Activated T-helper 2 cell treated with anti-CD3 and anti-CD28 coated beads, Interferon-gamma antibody, Interleukin-2, Interleukin-4, amounts not matched to agents 10 μg/mL and 5 μg/mL and 100 μg/mL, durations not matched to agents 14 hours and 24 hours and 36 hours (primary cell): ENCODE measurements at places on chromosomes 4 and X. TPM values are rescaled to one million over a fixed set of nuclear protein-coding genes. Genes with fewer than 3 reads are reported as not detected.

Gene KIT
- total RNA-seq = 0.28 and 0.55 TPM in 2 replicates

Gene CT45A2
- total RNA-seq = not detected in 2 replicates

Gene CAPN6
- total RNA-seq = not detected in 2 replicates

Gene SMIM10L2A
- total RNA-seq = 0.16 and 0.21 TPM in 2 replicates

Gene CHIC1
- total RNA-seq = 4.2 and 4.7 TPM in 2 replicates

Gene COX7B2
- not detected in 2 replicates for total RNA-seq

Gene FUNDC1
- total RNA-seq = 9.0 and 10.9 TPM in 2 replicates

Gene NEK1
- total RNA-seq = 9.4 and 11.1 TPM in 2 replicates

Gene LRP2BP
- 0.55 and 0.67 TPM in 2 replicates for total RNA-seq

Gene DKK2
- not detected in 2 replicates for total RNA-seq

Gene SCRG1
- not detected in 2 replicates for total RNA-seq

- no peak for DNase-seq
These were observed 346.6 kb upstream of the GNPDA2 start for GRCh38 chr4:45072981-45073380.

GRCh38 chrX:21840193-21840545 is 752 bp downstream of the MBTPS2 start:
- no peak for DNase-seq

- DNase-seq = no peak
These were observed 1234.6 kb downstream of the FAM133A start for GRCh38 chrX:94908648-94909047.

DNA sequence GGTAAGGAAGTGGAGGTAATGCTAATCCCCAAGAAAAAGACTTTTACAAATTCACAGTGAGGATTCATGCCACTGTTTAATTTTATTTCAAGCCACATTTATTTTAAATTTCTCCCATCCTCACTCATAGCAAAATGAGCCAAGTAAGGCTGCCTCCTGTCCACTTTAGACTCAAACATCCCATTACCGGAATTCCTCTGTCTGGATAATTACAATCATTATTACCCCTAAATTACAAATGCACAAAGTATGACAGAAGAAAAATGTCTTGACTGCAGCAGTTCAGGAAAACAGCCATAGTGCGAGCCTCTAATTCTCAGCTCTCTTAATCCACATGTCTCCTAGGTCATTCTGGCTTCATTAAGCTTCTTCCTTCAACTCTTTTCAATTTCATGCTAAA is 57.0 kb downstream of the MAPK10 start:
- no peak for DNase-seq

DNA sequence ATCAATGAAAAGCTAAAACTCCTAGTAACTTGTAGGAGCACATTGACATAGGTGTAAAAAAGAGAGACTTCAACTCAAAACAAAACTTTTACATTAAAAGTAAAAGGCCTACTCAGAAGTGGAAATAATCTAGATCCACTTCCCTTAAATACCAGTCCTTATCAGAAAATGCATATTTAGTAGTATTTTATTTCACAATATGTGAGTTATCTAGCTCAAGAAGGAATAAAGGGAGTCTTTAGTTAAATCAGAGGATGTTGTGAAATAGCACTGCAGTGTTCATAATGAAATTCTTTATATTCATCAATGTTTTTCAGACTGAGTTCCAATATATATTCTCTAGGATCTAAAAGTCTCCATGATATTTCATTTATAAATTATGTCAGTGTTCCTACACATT is 715.0 kb downstream of the GRID2 start:
- no peak for DNase-seq

- no peak for DNase-seq
These were observed 24.6 kb upstream of the ARMCX4 start for GRCh38 chrX:101460669-101461068.

GRCh38 chr4:88731381-88731780 is 33.8 kb upstream of the NAP1L5 start:
- no peak for DNase-seq

DNA sequence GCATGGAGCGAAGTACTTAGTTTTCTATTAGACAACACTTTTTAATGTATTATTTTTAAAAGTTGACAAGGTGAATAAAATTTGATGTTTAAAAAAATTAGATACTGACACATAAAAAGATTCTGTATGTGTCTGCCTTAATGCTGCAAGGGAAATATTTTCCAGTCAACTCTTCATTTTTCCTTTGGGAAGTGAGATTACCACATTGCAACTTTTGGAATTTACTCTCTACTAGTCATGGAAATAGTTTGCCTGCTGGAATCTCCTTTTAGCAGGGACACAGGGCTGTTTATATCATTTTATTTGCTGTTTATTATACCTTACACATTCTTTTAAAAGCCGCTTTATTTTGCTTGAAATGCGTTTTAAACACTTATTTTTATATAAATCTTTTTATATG is 135.1 kb downstream of the MID1 start:
- DNase-seq = no peak

DNA sequence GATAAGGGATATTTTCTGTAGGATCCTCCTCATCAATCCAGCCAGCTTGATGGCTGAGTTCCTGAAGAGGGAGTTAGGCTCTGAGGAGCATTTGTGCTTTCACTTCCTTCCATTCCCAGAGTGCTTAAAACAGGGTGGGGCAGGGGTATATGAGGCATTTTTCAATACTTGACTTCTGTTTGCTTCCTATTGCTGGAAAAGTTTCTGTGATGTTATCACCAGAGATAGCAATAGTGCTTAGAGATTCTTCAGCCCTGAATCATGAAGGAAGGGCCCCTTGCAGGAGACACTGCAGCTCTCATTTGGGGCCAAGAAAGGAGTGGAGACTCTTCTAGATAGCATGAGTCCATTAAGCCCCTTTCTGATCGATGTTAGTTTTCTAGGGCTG is 166.7 kb upstream of the RPS6KA3 start:
- no peak for DNase-seq

GRCh38 chr4:184395971-184396391 is 78.4 kb downstream of the IRF2 start:
- DNase-seq = no peak

GRCh38 chr4:53450773-53451172 is 73.3 kb downstream of the FIP1L1 start:
- DNase-seq = no peak

DNA sequence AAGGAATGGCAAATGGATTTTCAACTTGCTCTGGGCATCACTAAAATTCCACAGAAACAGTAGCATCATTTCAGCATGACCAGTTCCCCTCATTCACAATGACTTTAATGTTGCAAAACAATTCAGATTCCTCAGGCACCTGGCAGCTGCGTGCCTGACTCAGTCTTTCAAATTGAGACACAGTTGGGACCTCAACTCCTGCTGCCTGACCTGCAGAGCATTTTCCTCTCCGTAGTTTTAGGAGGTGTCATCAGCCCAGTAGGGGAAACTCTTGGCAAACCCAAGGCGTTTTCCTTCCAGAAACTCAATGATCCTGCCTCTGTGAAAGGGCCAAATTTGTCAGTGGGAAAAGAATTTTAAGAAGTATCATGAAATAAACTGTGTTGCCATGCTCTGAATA is 388.9 kb downstream of the SPRY1 start:
- no peak for DNase-seq

DNA sequence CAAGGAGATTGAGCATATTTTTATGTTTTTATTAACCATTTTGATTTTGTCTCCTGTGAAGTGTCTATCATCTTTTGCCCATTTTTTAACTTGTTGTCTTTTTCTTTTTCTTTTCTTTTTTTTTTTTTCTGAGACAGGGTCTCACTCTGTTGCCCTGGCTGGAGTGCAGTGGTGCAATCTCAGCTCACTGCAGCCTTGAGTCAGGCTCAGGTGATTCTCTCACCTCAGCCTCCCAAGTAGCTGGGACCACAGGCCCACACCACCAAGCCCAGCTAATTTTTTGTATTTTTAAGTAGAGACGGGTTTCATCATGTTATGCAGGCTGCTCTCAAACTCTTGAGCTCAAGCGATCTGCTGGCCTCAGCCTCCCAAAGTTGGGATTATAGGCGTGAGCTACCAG is 4.6 kb upstream of the ADD1 start:
- no peak for DNase-seq

DNA sequence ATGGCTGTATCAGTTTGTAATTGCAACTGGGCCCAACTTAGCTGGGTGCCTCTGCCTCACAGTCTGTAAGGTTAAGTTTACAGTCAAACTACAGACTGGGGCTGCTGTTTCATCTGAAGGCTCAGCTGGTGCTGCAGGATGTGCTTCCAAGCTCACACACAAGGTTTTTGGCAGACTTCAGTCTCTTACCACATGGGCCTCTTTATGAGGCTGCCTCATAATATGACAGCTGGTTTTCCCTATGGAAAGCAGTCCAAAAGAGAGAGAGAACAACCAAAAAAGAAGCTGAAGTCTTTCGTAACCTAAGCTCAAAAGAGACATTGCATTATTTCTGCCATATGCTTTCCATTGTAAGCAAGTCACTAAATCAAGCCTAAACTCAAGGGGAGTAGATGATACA is 271.7 kb downstream of the DCTD start:
- DNase-seq = no peak

- DNase-seq = no peak
These were observed 53.6 kb downstream of the KLF3 start for GRCh38 chr4:38717604-38718003.

DNA sequence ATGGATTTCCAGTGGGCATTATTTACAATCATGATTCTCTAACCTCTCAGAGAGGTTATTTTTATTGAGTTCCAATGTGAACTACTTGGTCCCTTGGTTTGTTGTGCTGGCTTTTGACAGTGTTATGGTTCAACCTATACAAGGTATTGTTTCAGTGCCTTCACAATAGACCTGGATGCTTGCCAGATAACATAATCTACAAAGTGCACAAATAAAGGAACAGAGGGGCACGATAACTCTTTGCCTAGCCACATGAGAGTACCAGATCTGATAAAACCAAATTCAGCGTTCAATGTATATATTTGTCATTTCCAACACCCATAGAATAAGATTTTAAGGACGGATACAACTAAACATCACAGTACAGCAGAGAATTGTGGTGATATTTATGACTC is 120.8 kb downstream of the RASL11B start:
- no peak for DNase-seq

DNA sequence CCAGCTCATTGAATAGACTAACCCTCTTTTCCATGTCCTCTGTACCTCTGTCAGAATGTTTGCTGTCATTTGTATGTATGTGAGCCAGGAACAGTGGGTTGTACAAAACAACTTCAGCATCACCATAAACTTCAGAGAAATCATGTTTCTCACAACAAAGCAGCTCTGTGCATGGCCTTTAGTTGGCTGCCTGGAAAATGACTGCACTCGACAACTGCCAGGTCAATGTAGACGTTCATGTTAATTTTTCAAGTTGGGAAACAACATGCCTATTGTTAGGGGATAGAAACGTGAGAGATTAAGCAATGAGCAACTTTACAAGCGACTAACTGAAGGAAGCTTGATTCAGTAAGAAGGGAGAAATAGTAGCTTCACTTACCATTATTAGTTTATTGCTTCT is 17.9 kb upstream of the CXCL11 start:
- DNase-seq = no peak

GRCh38 chr4:15295421-15296162 is 132.2 kb upstream of the C1QTNF7 start:
- no peak for DNase-seq

DNA sequence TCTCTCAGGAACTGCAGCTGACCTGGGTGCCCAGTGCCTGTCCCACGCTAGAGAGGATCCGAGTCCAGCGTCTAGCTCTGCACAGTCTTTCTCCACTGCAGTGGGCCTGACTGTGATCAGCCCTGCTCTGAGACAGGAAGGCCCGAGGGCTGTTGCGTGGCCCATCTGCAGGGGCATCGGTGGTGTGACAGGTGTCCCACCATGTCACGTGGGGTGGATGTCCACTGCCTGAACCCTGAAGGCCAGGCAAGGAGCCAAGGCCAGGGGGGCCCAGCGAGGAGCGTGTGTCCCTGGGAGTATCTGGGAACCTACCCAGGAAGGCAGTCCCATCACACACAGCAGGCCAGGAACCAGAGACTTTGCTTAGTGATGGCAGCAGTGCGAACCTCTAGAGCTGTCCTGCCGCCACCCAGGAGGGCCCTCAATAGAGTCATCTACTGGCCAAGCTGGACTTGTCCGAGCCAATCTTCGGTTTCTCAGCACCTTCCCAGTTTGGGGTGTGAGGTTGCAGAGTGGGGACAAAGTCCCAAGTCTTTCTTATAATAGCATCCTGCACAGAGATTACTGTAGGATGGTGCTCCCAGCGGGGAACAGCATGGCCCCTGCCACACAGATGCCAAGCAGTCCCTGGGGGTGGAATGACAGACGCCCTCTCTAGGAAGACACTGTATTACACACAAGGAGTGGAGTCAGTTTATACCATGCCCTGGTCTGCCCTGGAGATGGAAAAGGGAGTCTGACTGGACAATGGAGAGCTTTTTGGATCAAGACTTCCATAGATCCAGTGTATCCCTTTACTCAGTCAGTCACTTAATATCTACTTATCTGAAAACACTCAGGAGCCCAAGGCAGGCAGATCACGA is 38.3 kb downstream of the DCTD start:
- no peak for DNase-seq
